ENCODE measurements at places on chromosomes 5 and 9.

GRCh38 chr5:141845371-141845851, 32.8 kb downstream of the PCDH1 start:
- DNase-seq, result peak; percentile 36

DNA sequence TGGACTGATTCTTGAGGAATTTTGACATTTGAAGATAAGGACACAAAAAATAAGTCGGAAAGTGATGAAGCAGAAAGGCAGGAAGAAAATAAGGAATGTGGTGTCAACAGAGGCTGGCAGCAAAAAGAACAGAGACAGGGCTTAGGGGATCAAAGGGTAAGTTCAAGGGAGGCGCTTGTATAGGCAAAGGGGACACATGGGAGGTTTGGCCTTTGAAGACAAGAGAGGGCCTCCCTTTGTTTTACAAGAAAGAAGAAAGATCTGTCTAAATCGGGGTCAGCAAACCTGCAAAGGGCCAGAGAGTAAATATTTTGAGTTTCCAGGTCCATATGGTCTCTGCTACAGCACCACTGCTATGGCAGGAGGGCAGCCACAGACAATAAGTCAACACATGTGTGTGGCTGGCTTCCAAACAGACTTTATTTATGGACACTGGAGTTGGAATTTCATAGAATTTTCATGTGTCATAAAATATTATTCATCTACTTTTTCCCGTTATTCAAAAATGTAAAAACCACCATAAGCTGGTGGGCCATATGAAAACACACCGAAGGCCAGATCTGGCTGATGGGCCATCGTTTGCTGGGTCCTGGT, 112.0 kb upstream of the FBXL7 start:
- DNase-seq, result no peak

DNA sequence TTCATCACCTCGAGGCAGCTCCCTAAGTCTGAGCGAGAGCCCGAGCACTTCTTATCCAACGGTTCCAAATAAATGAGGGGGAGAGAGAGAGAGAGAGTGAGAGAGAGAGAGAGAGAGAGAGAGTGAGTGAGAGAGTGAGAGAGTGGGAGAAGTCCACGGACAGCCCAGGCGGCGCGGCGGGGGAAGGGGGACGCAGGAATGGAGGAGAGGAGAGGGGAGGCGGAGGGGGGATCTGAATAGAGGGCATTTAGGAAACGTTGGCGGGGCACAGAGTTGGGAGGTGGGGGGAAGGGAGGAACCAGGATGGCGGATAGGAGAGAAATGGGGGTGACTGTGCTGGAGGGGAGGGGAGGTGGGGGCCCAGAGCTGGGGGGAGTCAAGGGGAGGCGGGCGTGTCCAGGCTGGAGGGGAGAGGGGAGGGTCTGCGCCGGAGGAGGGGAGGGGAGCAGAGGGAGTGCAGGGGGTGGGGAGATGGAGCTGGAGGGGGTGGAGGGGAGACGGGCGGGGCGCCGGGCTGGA, 398 bp upstream of the BASP1 start:
- no peak for DNase-seq

- DNase-seq, result no peak
Observed at GRCh38 chr5:31880449-31880848, 241.5 kb downstream of the PDZD2 start.

Data from SW480 (cell line).